Stimulated activated CD4-positive, alpha-beta T cell treated with anti-CD3 and anti-CD28 coated beads, TNF-alpha, amount 100 ng/mL, for 4 hours (primary cell): ENCODE measurements at places on chromosomes 12 and 14.

- DNase-seq, result no peak
Observed at GRCh38 chr14:34180869-34181268, 230.0 kb upstream of the EGLN3 start.

DNA sequence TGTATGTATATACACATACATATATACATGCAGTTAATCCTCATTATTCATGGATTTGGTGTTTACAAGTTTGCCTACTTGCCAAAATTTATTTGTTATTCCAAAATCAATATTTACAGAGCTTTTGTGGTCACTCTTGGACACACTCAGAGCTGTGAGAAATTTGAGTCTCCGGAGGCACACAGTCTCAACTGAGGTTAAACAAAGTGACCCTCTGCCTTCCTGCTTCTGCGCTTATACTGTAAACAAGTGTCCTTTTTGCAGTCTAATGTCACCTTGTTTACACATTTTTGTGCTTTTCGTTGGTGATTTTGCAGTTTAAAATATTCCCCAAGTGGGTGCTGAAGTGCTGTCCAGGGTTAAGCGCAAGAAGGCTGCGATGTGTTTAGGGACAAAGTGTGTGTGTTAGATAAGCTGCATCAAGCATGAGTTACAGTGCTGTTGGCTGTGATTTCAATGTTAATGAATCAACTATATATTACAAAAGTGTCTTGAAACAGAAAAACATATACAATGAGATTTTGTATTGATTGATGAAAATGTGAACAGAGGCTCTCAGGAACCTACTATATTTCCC, 13.1 kb upstream of the LTA4H start:
- no peak for DNase-seq

DNA sequence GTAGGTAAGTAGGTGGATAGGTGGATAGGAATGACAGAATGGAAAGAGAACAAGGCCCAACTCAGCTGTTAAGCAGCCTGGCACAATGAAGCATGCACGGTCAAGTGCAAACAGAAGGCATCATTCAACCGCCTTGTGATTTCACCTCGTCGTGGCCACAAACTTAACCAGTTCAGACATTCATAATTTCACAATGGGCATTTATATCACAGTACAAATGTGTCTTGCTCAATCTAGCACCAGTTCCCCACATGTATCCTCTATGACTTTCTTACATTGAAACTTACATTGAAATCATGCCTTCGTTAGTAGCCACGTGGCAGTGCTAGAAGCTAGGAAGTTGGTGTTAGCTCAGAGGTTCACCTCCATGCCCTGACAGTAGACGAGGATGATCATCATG, 207.5 kb downstream of the ETV6 start:
- DNase-seq, result no peak

DNA sequence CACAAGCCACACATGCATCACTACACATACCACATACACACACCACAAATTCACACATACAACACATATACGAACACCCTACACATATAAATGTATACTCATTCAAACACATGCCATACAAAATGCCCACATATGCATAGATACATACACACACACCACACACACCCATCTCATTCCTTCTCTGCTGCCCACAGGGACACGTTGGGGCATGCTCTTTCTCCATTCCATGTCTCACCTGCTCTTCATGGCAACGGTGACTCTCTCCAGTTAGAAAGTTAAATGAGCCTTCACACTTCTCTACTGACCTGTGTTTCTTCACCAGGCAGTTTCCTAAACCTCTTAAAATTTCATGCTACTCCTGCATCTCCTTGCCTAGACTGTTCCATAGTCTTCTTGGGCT, 1194.8 kb downstream of the BCL11B start:
- no peak for DNase-seq

DNA sequence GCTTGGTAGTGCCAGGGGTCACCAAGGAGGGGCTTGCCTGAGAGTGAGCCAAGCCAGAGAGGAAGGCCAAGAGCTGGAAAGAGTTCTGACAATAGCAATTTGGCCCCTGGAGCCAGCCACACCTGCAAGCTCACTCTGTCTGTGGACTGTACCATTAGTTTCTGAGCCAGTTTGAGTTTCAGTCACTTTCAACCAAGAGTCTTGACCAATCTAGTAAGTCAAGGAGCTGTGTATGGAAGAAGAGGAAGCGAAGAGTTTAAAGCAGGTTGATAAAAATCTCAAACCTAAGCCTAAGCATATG, 38.5 kb downstream of the NT5DC3 start:
- no peak for DNase-seq
